Neural cell (in vitro differentiated cells): ENCODE measurements at places on chromosomes 1 and 21. TPM values are rescaled to one million over a fixed set of nuclear protein-coding genes. Genes with fewer than 3 reads are reported as not detected.

PTCH2 gene
- 0.78 and 1.3 TPM in 2 replicates for polyA plus RNA-seq

THRAP3 gene
- polyA plus RNA-seq: 54.4 and 55.8 TPM in 2 replicates

AUNIP gene
- 0.48 TPM in 1 of 2 replicates, not detected in the other for polyA plus RNA-seq

RGS4 gene
- polyA plus RNA-seq: 0.86 and 1.6 TPM in 2 replicates

RPRD2 gene
- 7.2 and 8.6 TPM in 2 replicates for polyA plus RNA-seq
